ENCODE measurements at places on chromosomes 16 and 17.

DNA sequence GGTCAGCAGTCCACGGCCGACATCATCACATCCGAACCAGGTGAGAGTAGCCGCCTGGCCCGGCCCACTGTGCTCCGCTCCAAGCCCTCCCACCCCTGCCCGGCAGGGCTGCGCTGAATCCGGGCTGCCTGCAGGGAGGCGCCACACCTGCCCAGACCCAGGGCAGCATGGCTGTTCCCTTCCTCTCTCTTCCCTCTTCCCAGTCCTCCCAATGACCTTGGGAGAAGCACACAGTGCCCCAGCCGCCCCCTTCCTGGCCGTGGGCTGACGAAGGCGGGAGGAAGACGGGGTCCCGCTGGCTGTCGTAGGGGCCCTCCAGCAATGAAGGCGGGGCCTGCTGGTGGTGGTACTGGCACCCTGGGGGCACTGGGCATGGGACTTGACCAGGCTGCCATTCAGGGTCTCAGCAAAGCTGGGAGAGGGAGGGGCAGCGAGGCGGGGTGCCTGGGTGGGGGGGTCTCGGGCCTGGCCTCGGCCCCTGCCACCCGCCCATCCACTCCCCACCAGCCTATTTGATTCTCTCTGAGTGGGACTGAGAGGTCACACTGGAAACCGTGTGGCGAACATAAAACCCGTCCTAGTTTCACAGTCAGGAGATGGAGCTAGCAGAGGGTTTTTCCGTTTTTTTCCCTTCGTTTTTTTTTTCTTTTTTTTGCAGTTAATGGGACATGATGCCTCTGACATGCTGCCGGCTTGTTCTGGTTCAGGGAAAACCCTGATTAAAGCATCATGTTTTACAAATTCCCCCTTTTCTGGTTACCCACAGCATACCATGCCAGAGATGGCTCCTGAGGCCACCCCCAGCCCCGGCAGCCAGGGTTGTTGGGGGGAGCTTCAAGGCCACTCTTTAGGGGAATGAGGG, 50.6 kb downstream of the BAHCC1 start:
- DNase-seq, result no peak

- no peak for DNase-seq
Measured at GRCh38 chr16:23920899-23921298, 85.1 kb downstream of the PRKCB start.

- DNase-seq, result no peak
Measured at GRCh38 chr16:50797456-50797855, 55.6 kb downstream of the CYLD start.

- DNase-seq, result no peak
Measured at GRCh38 chr17:33073416-33073815, 81.8 kb downstream of the SPACA3 start.

DNA sequence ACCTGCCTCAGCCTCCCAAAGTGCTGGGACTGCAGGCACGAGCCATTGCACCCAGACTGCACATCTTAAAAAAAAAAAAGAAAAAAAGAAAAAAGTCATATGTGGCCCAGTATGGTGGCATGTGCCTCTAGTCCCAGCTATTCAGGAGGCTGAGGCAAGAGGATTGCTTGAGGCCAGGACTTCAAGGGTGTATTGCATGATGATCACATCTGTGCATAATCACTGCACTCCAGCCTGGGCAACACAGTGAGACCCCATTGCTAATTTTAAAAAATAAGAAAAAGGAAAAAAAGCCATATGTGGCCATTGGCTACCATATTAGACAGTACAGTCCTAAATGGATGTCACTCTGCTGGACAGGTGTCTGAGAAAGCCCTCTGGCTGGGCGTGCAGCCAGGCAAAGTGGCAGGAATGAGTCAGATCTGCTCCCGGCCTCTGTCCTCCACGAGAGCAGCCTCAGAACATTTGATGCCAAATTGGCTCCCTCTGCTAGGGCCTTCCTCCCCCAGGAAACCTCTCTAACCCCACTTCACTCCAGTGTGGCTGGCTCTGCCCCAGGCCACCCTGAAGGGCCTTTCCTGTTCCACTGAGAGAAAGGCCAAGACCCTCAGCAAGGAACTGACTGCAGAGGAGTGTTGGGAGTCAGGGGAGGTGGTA, 14.7 kb downstream of the CA7 start:
- DNase-seq, result no peak

- no peak for DNase-seq
Measured at GRCh38 chr17:37576281-37576680, 32.9 kb downstream of the SYNRG start.

- no peak for DNase-seq
Measured at GRCh38 chr16:87303431-87303930, 13.7 kb downstream of the C16orf95 start.

DNA sequence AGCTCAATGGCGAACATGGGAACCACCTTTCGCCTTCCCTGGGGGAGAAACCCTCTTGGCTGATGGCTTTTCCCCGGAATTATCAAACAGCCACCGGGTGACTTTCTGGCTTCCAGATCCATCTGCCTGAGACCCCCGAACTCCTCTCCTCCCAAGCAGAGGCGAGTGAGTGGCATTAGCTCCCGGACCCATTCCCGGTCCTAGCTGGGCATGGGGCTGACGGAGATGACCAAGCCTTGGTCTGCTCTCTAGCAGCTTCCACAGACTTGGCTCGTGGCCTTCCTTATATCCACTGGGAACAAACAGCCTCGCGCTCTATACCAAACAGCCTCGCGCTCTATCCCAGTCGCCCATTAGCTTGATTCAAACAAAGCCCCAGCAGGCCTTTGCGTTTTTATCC, 62.4 kb downstream of the CCDC182 start:
- DNase-seq, result no peak

DNA sequence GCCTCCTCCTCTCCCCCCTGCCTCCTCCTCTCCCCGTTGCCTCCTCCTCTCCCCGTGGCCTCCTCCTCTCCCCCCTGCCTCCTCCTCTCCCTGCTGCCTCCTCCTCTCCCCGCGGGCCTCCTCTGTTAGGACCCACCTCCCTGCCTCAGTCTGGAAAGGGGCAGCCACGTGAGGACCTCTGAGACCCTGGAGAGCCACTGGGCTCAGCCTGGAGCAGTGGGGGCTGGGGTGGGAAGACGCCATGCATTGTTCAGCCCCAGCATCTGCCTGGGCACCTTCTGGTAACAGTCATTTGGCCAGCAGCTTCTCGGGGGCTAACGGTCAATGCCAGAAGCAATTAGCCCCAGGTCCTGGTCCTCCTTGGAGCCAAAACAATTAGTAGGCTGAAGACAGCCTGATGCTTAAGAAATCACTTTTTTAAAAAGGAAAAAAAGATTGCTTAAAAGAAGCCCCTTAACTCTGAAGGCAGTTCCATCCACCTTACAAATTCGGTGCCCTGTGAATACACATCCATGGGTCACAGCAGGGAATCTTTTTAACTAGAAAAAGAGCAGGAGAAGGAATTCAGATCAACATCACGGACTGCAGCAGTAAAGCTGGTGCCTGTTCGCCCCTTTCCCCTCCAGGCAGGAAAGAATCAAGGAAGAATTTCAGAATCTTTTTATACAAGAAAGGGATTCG, 29.8 kb downstream of the NXN start:
- no peak for DNase-seq

DNA sequence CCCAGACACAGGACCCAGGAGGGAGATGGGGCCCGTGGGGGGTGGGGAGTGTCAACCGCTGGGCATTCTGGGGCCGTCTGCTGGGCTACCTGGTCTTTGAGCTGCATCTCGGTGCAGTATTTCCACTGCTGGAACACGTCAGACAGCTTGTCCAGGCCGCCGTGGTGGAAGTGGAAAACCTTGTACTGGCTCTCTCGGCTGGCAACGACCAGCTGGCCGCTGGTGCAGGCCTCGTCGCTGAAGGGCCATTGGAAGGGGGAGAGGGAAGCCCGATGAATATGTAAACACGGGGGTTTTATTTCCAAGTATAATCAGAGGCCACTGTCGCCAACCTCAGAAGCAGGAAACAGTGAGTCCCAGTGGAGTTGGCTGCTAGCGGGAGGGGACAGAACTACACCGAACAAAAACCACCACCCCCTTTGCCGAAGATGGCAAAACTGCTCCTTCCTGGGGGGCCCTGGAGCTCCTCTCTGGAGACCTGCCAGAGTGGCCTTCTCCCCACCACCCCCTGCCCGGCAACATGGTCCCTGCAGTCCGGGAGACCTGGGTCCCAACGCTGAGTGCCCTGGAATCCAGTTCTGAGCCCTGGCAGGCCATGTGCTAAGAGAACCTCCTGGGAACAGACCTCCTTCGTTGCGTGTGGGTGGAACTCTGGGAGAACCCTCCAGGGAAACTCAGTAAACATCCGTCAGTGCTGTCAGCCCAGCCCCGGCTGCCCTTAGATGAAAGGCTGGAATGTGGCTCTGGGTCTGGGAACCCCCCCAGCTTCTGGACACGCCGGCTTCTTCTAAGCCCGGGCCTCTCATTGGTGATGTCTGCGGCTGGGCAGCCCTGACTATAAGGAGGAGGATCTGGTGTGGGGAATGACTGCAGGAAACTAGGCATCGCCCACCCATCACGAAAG, 84.1 kb downstream of the TBC1D16 start:
- no peak for DNase-seq

GRCh38 chr16:21684199-21684598, 20.4 kb downstream of the OTOA start:
- DNase-seq, result peak; percentile 74

DNA sequence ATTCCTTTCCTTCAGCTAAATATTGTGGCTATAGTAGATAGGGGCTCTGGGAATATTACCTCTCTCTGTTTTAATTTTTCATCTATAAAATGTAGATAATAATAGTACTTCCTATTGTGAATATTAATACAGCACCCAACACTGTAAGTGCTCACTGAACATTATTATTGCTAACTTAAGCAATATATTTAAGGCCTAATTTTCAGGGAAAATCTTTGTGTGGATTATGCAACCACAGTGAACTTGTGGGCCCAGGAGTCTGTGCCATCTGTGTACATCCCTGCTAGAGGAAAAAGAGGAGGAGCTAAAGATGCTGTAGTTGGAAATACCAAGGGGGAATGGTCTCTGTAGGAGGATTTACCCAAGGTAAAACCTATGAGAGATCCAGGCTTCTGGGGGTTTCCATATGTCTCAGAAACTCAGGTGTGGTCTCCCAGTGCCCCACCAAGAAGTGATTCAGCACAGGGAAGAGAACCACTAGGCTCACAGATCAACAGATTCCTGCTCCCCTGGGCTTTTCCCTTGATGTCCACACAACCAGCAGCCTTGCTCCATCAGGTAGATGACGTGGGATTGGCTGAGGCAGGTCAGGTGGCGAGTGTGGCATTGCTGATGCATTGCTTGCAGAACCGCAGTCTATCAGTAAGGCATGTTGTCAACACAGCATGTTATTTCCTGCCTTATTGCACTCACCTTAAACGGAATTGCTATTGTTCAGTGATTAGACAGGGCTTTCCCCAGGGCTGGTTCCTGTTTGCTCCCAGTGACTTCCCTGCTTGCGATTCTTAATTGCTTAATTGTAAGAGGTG, 1.6 kb upstream of the N4BP1 start:
- peak; percentile 84 for DNase-seq
